ENCODE measurements at places on chromosomes 2 and 18.

DNA sequence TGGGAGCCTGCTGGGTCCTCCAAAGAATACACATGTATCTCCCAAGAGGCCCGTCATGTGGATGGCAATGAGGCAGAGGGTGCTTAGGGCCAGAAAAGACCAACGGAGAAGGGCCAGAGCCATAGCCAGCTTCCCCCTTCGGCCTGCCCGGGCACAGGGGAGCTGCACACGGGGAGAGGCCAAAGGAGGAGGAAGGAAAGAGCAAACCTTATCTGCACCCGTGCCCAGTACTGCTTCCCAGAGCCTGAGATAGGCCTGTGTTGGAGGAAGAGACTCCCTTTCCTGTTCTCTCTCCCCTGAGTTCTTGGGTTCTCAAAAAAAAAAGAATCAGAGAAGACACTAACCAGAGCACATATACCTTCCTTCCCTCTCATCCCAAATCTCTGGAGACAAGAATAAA lies 250.3 kb downstream of the ANAPC1 start:
- no peak for DNase-seq

DNA sequence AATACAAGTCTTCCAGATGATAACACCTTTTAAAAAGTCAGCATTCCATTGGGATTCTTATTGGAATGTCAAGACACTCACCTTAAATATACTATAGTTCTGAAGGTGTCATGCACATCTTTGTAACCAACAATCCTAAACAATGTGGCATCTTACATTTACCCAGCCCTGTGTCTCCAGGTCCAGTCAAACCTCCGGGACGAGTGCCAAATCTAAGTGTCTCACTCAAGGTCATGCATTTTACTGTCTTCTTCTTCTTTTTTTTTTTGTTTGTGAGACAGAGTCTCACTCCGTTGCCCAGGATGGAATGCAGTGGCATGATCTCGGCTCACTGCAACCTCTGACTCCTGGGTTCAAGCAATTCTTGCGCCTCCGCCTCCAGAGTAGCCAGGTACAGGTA lies 206.9 kb upstream of the FAM98A start:
- DNase-seq: no peak

GRCh38 chr2:69580486-69580885 lies 63.1 kb downstream of the AAK1 start:
- DNase-seq: no peak

DNA sequence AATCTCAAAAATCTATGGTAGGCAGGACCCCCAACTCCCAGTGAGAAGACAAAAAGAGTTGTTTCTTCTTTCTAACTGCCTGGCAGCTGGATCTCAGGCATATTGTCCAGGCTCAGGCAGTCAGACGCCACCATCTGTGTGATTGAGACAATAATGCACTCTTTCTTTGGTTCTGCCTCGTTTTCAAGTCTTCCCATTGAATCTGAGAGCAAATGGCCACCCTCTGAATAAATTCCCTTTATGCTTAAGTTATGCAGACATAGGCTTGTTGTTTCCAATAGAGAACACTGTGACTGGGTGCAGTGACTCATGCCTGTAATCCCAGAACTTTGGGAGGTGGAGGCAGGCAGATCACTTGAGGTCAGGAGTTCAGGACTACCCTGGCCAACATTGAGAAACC lies 15.3 kb upstream of the CD207 start:
- DNase-seq: no peak

DNA sequence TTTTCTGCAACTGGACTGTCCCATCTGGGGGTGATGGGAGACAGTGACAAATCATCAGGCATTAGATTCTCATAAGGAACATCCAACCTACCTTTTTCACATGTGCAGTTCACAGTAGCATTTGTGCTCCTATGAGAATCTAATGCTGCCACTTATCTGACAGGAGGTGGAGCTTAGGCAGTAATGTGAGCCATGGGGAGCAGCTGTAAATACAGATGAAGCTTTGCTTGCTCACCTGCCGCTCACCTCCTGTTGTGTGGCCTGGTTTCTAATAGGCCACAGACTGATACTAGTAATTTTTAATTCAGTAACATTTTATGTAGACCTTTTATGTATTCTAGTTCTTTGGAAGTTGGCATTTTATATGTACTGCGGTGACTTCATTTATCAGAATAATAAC lies 180.1 kb upstream of the SPOPL start:
- no peak for DNase-seq

DNA sequence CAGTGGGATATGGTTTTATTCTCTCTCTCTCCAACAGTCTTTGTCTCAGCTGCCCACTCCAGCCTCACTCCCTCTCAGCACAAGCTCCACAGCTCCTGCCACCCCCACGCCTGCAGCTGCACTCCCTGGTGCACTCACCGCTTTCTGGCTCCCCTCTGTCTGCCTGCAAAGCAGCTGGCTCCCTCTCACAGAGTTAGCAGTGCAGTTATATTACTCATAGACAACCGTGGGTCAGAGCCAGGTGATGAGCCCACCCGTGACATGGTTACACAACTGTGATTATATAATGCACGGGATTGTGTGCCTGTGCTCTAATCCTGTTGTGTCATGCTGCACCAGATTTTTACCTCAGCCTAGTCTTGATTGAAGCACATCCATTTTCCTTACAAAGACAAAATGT lies 276.9 kb upstream of the CHAC2 start:
- no peak for DNase-seq

GRCh38 chr2:8144785-8145184 lies 537.1 kb upstream of the ID2 start:
- no peak for DNase-seq

- peak; percentile 31 for DNase-seq
These were observed 14.9 kb upstream of the ECEL1 start for GRCh38 chr2:232502511-232502910.

- DNase-seq: no peak
These were observed 29.2 kb upstream of the PPP4R1 start for GRCh38 chr18:9643549-9643948.

DNA sequence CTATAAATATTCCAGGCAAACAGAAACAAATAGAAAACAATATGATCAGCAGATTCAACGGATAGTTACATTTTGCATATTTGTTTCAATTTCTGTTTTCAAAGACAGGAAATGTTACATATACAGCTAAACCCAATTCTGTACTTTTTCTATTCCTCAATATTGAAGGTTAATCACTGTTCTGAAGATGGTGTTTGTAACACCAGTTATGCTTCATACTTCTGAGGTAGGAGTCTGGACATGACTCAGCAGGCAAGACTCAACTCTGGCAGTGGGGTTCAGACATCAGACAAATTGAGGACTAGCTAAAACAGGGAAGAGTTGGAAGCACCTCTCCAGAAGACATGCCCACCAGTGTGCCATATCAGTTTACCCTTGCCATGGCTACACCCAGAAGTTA lies 16.6 kb downstream of the SERPINB13 start:
- no peak for DNase-seq

- DNase-seq: no peak
These were observed 130.7 kb upstream of the SPHKAP start for GRCh38 chr2:228312172-228312571.

GRCh38 chr18:33210575-33211189 lies 229.8 kb downstream of the CCDC178 start:
- DNase-seq: no peak

GRCh38 chr2:231522418-231523180 lies 7.6 kb downstream of the NMUR1 start:
- no peak for DNase-seq
